RPMI7951 (cell line): ENCODE measurements at places on chromosomes 5 and 9. TPM values are rescaled to one million over a fixed set of nuclear protein-coding genes. Genes with fewer than 3 reads are reported as not detected.

Gene PCBD2
- 4.1 and 4.9 TPM in 2 replicates for total RNA-seq

Gene IFNA13
- total RNA-seq, result not detected in 2 replicates

Gene SLC36A3
- not detected in 2 replicates for total RNA-seq

Gene PCSK1
- 4.6 TPM in 2 replicates for total RNA-seq

Gene IRX1
- total RNA-seq, result not detected in 2 replicates

Gene RMRP
- 19,023 and 39,221 TPM in 2 replicates for total RNA-seq

Gene BRD8
- total RNA-seq, result 34.3 and 48.4 TPM in 2 replicates

Gene BICD2
- total RNA-seq, result 20.1 and 21.6 TPM in 2 replicates

Gene GFPT2
- total RNA-seq, result 13.9 and 15.8 TPM in 2 replicates

Gene SPINK4
- total RNA-seq, result not detected in 2 replicates

Gene IFNE
- total RNA-seq, result 0.10 and 0.72 TPM in 2 replicates

Gene CTXN3
- not detected in 2 replicates for total RNA-seq

Gene PAEP
- total RNA-seq, result 0.39 TPM in 1 of 2 replicates, not detected in the other

Gene PCDHGA12
- 19.9 and 23.5 TPM in 2 replicates for total RNA-seq

Gene TYRP1
- 0.68 and 1.1 TPM in 2 replicates for total RNA-seq

Gene RALGPS1
- total RNA-seq, result 1.6 and 4.0 TPM in 2 replicates

Gene PRR7
- 13.9 and 20.8 TPM in 2 replicates for total RNA-seq

Gene BTNL3
- total RNA-seq, result not detected in 2 replicates

Gene CMYA5
- 0.12 and 0.20 TPM in 2 replicates for total RNA-seq

Gene NFIB
- 6.4 and 9.1 TPM in 2 replicates for total RNA-seq

Gene CEL
- 0.12 TPM in 1 of 2 replicates, not detected in the other for total RNA-seq

Gene FGD3
- total RNA-seq, result not detected in 2 replicates

Gene TXNDC8
- not detected in 2 replicates for total RNA-seq

Gene DOCK2
- 12.5 and 13.0 TPM in 2 replicates for total RNA-seq

Gene SOWAHA
- total RNA-seq, result not detected in 2 replicates

Gene KYAT1
- total RNA-seq, result 8.0 and 9.6 TPM in 2 replicates

Gene MED22
- total RNA-seq, result 13.8 and 15.2 TPM in 2 replicates

Gene OR1Q1
- total RNA-seq, result not detected in 2 replicates

Gene SPATA31A1
- not detected in 2 replicates for total RNA-seq

Gene TNFSF15
- 0.24 and 0.49 TPM in 2 replicates for total RNA-seq

Gene DIRAS2
- not detected in 2 replicates for total RNA-seq

Gene F2RL2
- 18.7 and 24.2 TPM in 2 replicates for total RNA-seq

Gene OCLN
- 0.59 and 0.60 TPM in 2 replicates for total RNA-seq
